ENCODE measurements at places on chromosomes 13 and 19.

GRCh38 chr13:30618186-30618929 is 638 bp downstream of the USPL1 start:
- DNase-seq: no peak

DNA sequence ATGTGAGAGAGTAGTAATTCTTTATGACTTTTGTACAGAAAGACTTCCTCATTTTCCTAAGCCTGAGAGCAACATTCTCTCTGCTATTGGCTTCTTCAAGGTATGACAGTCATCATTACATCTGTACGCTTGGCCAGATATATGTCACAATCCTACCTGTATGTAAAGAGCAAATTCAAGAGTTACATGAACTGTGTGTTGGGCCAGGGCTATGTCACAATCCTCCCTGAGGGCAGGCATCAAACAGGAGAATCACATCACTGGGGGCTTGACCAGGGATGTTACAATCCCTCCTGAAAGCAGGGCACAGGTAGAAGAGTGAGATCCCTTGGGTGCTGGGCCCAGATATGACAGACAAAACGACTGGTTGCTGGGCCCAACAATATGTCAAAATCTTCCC is 9.8 kb upstream of the ZNF724 start:
- no peak for DNase-seq

DNA sequence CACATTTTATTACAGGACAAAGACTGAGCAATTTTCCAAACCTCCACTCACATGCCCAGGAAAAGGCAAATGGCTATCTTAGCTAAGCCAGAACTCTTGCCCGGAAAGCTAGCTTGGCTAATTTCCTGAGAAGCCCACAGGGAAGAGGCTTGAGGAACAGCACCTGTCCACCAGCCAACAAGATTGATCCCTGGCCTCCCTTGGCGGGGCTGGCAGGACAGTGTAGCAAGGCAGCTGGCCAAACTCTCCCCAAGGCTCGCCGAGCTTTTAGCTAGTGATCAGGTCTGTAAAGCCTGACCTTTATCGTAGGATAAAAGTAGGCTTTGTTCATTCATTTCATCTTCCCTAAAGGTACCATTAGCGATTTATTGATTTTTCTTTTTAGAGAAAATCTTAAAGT is 101.4 kb downstream of the UQCRFS1 start:
- DNase-seq: no peak

DNA sequence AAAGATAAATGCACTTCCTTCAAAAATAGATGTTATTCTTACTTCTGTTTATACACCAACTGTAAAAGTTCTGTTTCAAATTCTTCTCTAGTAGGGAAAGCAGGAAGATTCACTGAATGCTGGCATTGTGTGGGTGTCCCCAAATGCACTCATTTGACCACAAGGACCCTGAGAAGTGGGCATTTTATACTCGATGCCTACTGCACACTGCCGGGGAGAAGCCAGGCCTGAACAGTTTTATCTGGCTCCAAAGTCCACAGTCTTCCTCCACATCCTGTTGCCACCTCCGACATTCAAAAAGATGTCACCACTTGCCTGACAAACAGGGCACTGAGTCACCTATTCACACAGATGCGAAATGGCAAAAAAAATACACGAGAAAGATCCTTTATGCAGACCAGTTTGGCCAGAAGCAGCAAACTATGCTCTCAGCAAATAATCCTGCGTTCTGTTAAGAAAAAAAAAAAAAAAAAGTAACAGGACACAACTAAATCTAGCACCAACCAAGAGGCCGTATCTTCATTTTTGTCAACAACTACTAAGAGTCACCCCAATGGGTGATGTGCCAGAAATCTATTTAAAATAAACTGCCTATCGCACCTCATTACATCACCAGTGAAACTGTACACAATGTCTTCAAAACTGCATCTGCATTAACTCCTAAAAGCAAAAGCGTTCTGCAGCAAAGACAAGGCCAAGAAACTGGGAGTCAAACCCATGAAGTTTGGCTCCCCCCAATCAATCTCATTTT is 6.2 kb downstream of the ZC3H4 start:
- no peak for DNase-seq

GRCh38 chr13:46137627-46138317 is 32.9 kb upstream of the CPB2 start:
- no peak for DNase-seq

GRCh38 chr19:16298334-16298733 is 26.3 kb upstream of the KLF2 start:
- DNase-seq: no peak

GRCh38 chr19:42092350-42092749 is 16.4 kb downstream of the ZNF574 start:
- DNase-seq: no peak

DNA sequence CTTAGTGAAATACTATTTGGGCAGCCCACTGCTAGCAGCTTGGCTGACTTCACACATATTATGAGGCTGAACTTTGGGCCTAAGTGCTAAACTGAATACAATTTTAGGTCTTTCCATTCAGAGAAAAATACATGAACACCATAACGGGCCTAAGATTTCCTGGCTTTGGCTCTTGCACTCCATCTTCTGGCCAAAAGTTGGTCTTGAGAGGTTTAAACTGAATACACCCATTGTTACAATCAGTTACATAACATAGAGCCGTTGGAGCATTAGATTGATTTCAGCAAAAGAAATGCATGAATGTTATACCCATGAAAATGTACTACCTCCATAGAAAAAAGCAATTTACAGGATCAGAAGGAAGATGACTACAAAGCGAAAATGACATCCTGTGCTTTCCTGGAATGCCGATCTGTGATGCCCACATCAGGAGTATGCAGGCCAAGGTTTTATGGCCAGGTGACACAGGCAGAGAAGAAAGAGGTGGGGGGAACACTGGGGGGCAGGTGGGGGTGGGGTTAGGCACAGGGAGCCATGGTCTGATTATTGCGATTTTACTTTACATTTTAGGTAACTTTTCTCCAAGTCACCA is 11.1 kb upstream of the SHISA2 start:
- DNase-seq: no peak

DNA sequence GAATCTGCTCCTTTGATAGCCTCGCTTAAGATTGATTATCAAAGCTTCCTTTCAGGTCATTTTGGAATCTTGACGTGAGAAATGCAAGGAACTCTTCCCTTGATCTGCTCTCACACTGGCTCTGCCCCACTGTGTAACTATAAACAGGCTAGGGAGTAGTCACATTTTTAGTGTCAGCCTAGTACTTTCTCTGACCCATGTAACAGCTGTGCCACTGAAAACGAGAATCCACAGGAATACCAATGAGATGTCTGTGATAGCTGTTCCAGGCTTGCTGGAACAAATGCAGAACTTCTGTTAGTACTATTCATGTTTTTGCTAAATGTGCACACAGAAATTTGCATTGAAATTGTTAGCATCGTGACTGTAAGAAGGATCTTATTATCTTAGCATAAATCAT is 221.3 kb downstream of the MYO16 start:
- no peak for DNase-seq

- no peak for DNase-seq
These were observed 1.3 kb downstream of the ARHGAP45 start for GRCh38 chr19:1068009-1069001.

DNA sequence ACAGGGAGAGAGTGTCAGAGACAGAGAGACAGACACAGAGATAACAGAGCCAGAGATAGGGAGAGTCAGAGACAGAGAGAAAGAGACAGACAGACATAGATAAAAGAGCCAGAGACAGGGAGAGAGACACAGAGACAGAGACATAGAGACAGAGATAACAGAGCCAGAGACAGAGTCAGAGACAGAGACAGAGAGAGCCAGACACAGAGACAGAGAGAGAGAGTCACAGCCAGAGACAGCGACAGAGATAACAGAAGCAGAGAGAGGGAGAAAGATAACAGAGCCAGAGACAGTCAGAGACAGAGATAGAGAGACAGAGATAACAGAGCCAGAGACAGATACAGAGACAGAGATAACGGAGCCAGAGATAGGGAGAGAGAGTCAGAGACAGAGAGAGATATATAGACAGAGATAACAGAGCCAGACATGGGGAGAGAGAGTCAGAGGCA is 865 bp upstream of the TNFSF9 start:
- DNase-seq: no peak

DNA sequence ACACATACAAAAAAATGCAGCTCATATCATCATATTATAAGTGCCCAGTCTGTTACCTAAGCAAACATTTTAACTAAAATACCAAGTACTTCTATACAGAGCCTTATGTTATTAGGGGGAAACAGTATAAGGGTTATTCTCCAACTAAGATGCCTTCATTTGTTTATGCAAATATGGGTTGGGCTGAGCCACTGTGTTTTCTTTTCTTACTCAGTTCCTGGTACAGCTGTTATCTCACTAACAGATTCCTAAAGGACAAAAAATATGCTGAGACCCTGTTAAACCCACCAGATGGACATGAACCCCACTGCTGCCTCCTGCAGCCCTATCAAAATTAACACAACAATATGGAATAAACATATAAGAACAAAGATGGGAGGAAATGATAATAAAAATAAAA is 34.5 kb upstream of the SMAD9 start:
- no peak for DNase-seq

DNA sequence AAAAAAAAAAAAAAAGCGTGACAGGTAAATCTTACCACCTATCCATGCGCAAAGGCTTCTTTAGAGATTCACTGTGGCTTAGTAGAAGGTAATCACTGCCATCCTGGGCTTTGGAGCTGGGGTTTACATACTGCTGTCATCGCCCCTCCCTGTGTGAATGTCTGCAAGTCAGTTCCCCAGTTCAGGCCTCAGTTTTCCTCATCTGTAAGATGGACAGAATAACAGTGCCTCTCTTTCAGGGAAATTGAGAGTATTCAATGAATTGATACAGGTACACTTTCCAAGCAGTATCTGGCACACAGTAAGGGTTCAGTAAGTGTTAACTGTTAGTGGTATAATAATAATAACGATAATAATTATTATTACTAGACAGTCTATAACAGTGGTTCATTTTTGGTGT is 2.2 kb downstream of the RELB start:
- DNase-seq: no peak

GRCh38 chr19:13839130-13839937 is 37.6 kb upstream of the NANOS3 start:
- DNase-seq: no peak

DNA sequence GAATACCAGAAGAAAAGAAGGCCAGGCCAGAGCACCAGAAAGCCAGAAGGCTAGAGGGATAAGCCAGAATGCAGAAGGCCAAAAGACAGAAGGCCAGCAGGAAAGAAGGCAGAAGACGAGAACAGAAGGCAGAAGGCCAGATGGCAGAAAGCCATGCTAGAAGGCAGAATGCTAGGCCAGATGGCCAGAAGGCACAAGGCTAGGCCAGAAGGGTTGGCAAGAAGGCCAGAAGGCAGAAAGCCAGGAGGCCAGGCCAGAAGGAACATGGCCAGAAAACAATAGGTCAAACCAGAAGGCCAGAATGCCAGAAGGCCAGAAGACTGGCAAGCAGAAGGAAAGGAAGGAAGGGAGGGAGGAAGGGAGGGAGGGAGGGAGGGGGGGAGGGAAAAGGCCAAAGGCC is 188.8 kb downstream of the TUBA3C start:
- DNase-seq: no peak

DNA sequence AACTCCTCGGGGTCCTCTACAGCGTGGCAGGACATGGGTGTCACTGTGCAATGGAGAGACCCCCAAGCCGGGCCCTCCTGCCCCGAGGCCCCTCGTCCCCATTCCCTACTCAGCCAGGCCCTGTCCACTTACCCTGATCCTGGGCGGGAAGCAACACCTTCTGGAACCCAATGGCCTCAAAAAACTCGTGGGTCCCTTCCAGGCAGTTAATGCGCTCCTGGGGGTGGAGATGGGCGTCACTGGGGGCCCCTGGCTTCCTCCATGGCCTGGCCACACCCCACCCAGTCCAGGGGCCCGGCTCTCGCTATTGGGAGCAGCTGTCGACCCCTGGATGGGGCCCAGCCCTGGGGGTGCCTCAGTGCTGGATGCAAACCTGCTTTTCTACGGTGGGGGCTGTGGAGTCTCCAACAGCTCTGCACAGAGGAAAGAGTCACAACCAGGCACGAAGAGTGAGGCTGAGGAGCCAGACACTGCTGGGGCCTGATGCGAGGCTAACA is 10.8 kb downstream of the UBXN6 start:
- no peak for DNase-seq

DNA sequence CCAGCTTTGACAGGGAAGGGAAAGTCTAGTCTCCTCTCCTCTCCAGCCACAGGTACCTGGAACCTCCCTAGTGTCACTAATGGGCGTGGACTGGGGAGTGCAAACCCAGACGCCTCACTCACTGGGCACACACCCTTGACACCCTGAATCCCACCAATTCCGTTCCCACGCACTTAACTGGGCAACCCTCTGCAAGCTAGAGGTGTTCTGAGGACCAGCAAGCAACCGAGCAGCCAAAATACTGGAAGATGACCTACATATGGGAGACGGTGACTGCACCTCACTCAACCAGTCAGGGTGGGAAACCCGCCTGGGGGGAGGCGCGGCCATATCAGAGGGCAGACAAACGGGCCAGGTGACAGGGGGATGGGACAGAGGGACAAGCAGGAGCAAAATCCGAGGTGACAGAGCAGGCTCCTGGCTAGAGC is 991 bp downstream of the ABHD17A start:
- peak; percentile 4 for DNase-seq

DNA sequence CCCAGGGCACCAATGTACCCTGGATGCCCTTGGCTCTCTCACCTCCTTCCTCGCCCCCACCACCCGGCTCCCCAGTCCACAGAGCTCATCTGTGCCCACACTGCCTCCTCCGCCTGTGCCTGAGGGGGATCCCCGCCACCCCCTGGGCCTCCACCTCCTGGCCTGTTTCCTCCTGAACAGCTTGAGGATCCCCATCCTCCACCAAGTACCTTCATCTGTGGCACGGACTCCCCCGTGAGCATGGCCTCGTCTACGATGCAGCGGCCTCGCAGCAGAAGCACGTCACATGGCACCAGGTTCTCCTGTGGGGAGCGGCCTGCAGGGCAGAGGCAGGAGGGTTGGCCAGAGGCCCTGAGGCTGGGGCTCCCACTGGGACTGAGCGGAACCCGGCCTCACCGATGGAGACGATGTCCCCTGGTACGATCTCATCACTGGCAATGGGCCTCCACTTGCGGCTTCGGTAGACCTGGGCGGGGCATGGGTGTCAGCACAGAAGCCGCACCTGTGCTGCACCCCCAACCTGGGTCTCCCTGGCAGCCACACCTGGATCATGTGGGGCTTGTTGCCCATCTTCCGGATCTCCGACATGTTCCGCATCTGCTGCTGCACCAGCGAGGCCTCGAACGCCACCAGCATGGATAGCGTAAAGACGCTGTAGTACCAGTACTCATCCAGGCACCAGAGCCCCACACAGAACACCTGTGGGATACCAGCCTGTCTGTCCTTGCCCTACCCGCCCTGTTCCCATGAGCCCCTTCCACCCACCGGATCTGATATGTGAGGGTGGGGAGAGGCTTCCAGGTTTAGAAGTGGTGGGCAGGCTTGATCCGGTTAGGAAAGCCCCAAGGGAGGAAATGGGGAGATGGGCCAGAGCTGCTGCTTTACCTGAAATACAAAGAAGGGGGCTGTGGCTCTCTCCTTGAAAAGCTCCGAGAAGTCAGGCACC is 6.8 kb downstream of the ATP13A1 start:
- peak; percentile 8 for DNase-seq

GRCh38 chr13:73106513-73107178 is 47.8 kb downstream of the KLF5 start:
- DNase-seq: no peak
